Smooth muscle cell of the umbilical artery (primary cell): ENCODE measurements at places on chromosomes 6 and 20. TPM values are rescaled to one million over a fixed set of nuclear protein-coding genes. Genes with fewer than 3 reads are reported as not detected.

The CLPSL2 gene
- not detected in 2 replicates for total RNA-seq

The ASIP gene
- not detected in 2 replicates for total RNA-seq

The NFKBIL1 gene
- total RNA-seq, result 12.0 and 23.5 TPM in 2 replicates

The SEMG1 gene
- not detected in 2 replicates for total RNA-seq

The TPMT gene
- total RNA-seq, result 11.3 and 24.0 TPM in 2 replicates

The MATN4 gene
- total RNA-seq, result not detected in 2 replicates

The ZC2HC1B gene
- not detected in 2 replicates for total RNA-seq

The TSHZ2 gene
- 0.65 TPM in 1 of 2 replicates, not detected in the other for total RNA-seq

The SCRT2 gene
- not detected in 2 replicates for total RNA-seq

The RBM12 gene
- total RNA-seq, result 37.4 and 56.5 TPM in 2 replicates
